T47D (cell line): ENCODE measurements at places on chromosomes 3 and 15.

- DNase-seq = no peak
Observed at GRCh38 chr3:117131259-117131658, 421.7 kb downstream of the TUSC7 start.

DNA sequence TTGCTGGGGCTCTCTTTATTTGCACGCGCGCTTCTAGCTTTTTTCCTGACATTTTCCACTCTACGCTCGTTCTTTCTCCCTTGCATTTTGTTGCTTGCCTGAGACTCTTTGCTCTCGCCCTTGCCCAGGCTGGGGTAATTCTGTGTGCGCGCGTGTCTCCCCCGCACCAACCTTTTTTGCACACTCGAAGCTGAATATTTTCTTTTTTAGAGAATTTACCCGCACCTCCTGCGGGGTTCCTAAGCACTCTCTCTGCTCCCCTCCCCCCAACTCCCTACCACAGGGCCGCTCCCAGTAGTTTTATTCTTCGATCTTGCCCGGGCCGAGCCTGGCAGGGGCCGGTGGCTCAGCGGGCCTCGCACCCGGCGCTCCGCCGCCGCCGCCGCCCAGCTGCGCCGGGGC lies 732 bp downstream of the FAM43A start:
- DNase-seq = no peak

DNA sequence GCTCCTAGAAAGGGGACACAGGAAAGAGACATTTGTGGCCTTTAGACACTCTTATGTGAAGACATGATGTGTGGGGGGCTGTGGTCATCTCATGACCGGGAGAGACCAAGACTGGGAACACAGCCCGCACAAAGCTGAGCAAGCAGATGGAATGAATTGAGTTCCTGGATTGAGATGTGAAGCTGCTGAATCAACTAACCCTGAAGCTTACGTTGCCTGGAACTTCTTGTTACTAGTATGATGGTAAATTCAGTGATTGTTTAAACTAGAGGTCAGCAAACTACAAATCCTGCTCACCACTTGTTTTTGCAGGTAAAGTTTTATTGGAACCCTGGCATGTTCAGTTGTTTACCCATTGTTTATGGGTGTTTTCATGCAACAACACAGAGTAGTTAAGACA lies 83.4 kb upstream of the BHLHE40 start:
- DNase-seq = no peak

GRCh38 chr3:13313813-13314212 lies 106.3 kb downstream of the NUP210 start:
- DNase-seq = no peak
